ENCODE measurements at places on chromosomes 12 and 14.

GRCh38 chr14:80946187-80946586, 4.6 kb upstream of the CEP128 start:
- no peak for DNase-seq

- no peak for DNase-seq
Measured at GRCh38 chr14:58309086-58309485, 10.7 kb downstream of the ARID4A start.

DNA sequence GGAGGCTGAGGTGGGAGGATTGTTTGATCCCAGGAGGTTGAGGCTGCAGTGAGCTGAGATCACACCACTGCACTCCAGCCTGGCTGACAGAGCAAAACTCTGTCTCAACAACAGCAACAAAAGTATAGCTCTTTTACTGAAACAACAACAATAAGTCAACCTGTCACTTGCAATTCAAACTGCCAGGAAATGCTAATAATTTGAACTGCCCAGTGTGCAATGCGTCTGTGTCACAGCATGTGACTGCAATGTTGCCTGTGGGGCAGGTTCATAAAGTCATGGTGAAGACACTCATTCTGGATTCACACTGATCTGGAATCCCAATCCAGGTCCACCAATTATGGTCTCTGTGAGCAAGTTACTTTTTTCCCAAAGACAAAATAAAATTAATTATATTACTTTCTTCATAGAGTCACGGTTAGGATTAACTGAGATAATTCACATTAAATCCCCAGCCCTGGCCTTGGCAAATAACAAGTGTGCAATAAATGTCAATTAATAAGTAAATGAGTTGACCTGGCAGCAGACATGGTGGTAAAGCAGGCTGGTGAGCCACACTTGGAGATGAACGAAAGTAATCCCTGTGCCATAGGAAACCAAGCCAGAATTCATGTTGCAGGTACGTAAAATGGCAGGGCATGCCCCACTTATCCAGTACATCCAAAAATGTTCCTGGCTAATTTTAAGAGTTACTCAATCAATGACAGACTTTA, 89.1 kb upstream of the CPSF6 start:
- no peak for DNase-seq

DNA sequence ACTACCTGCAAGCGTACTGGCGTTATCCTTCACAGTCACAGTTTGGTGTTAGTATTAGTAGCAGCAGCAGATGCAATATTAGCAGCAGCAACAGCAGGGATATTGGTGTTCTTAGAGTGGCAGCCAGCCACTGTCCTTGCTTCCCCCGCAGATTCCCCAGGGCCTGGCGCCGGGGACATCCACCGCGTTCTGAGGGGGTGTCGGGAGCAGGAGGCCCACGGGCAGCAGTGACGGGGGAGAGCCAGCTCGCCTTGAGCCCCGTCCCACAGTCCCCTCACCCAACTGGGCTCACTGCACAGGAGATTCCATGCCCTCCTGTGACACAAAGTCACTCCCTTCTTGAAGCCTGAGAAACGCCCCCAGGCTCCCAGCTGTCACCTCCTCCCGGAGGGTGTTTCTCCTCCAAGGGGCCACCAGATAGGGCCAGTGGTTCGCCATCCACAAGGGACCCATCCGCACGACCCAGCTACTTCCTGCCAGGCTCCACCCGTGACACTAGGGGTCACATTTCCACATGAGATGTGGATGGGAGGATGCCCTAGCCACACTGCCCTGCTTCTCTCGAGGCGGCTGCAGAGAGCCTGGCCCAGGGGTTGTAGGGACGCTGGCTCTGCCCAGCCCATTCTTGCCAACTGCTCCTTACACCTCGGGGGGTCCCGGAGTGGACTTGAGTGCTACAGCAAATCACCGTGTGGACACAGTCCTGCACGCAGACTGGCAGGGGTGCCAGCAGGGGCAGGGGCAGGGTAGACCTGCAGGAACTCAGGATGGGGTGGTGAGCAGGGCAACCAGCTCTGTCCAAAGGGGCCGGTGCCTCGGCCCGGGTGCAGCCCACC, 123.1 kb downstream of the PIWIL1 start:
- DNase-seq = no peak

Data from stimulated activated CD8-positive, alpha-beta memory T cell treated with anti-CD3 and anti-CD28 coated beads, Interleukin-15, amount 100 ng/mL, for 48 hours (primary cell).